Glomerular endothelial cell (primary cell): ENCODE measurements at places on chromosomes 4 and X. TPM values are rescaled to one million over a fixed set of nuclear protein-coding genes. Genes with fewer than 3 reads are reported as not detected.

GRCh38 chr4:12852338-12853307 lies 631.5 kb downstream of the RAB28 start:
- peak; percentile 27 for DNase-seq

GRCh38 chrX:123685232-123685631 lies 47.6 kb downstream of the THOC2 start:
- DNase-seq: no peak

DNA sequence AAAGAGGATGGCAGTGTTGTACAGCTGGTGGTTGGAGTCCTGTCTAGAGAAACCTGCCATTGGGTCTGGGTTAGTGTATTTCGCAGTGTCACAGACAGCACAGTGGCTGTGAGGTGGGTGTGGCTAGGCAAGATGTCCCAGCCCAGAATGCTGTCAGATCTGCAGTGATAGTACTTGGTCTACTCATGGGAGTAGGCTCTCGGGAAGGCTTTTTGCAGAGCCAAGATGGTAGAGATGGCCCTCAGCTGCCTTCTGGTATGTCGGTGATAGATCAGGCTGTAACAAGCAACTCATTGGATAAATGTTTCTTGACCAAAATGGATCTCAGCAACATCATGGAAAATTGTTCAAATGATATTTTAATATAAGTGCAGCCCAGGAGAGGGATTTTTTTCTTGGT lies 84.3 kb upstream of the WDR1 start:
- DNase-seq: no peak

- DNase-seq: no peak
Measured at GRCh38 chrX:39897741-39898097, 200.0 kb downstream of the BCOR start.

DNA sequence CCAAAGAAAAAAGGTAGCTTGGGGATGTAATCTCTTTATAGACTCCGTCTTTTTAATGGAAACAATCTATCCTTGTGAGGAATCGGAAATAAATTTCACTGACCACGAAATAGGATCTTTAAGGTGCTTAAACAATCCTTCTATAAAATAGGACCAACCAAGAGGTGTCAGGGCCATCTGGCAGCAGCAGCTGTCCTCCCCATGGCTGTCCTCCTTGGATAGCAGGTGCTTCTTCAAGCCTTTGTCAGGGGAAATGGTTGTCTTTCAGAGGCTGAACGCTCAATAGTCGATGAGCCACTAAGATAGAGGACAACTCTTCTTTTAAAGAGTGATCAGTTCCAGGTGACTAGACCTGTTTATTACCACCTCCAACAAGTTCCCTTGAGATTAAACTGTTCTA lies 231.0 kb downstream of the ADGRL3 start:
- no peak for DNase-seq

DNA sequence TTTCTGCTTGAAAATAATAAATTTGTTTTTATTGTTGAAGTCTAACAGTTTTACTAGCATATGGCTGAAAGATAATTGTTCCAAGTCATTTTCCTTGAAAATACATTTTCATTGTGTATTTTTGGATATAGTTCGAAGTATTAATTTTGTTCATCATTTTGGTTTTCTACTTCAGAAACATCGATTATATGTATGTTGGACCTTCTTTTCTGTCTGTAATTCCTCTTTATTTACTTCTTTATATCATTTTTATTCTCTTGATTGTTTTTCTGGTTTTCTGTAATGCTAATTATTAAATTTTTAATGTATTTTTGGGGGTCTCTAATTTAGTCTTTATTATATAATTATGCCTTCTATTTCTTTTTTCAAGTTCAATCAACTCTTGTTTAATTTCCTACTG lies 407.1 kb upstream of the FRG1 start:
- DNase-seq: no peak

- DNase-seq: no peak
Measured at GRCh38 chrX:17005712-17006368, 59.4 kb downstream of the REPS2 start.

GRCh38 chr4:147633113-147633512 lies 15.9 kb downstream of the TMEM184C start:
- DNase-seq: no peak

GRCh38 chrX:2463973-2464676 lies 36.7 kb downstream of the DHRSX start:
- no peak for DNase-seq

- DNase-seq: peak; percentile 44
Measured at GRCh38 chr4:5812506-5813229, 80.2 kb downstream of the CRMP1 start.

GRCh38 chr4:10117359-10118047 lies 904 bp upstream of the WDR1 start:
- no peak for DNase-seq

DNA sequence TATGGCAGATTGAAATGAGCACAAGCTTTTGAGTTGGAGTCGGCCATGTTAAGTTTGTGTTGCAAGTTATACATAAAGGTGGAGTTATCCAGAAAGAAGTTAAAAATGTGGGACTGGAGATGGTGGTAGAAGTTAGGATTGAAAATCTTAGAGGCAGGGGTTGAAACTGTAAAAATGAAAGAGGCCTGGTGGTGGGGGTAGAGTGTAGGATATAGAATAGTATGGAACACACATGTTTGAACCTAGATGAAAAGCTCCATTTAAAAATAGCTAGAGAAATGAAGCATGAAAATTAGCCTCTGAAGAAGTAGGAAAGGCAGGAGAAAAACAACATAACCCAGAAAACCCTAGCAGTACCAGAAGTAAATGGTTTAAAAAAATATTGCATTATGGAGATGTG lies 131.8 kb upstream of the ENPEP start:
- no peak for DNase-seq

- no peak for DNase-seq
Measured at GRCh38 chr4:100929135-100929534, 411.3 kb upstream of the EMCN start.

- DNase-seq: no peak
Measured at GRCh38 chr4:108581083-108581482, 39.3 kb upstream of the RPL34 start.

GRCh38 chr4:183099537-183100297 lies 660 bp downstream of the WWC2 start:
- no peak for DNase-seq

- DNase-seq: peak; percentile 23
Measured at GRCh38 chrX:153381684-153382532, 19.2 kb downstream of the PNMA6E start.

- DNase-seq: no peak
Measured at GRCh38 chr4:8871417-8872401, at the start of gene HMX1. Gene HMX1 (minus strand): TSS chr4:8871839. CDS start chr4:8871614, 225 bp downstream.

- DNase-seq: no peak
Measured at GRCh38 chr4:155609455-155610059, 57.1 kb upstream of the GUCY1A1 start.

- DNase-seq: no peak
Measured at GRCh38 chr4:24121395-24122175, 231.7 kb upstream of the PPARGC1A start.

- DNase-seq: no peak
Measured at GRCh38 chrX:13427441-13428052, 107.7 kb upstream of the ATXN3L start.

- DNase-seq: no peak
Measured at GRCh38 chr4:29319663-29320340, 1400.4 kb upstream of the PCDH7 start.

DNA sequence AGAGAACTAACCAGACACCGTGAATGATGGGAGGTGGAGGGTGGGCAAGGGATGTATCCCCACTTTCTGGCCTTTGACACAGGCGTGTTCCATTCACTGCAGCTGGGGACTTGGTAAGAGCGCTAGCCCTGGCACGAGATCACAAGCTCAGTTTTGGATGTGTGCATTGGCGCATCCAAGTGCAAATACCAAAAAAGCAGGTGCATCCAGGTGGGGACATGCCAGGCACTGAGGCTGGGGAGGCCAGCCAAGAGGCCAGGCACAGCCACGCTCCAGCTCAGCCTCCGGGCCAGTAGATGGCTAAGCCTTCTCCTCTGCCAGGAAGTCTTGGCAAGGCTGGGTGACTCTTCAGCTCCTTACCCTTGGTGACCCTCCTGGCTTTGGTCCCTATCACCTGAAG lies 4.4 kb upstream of the ZFP92 start:
- no peak for DNase-seq

DNA sequence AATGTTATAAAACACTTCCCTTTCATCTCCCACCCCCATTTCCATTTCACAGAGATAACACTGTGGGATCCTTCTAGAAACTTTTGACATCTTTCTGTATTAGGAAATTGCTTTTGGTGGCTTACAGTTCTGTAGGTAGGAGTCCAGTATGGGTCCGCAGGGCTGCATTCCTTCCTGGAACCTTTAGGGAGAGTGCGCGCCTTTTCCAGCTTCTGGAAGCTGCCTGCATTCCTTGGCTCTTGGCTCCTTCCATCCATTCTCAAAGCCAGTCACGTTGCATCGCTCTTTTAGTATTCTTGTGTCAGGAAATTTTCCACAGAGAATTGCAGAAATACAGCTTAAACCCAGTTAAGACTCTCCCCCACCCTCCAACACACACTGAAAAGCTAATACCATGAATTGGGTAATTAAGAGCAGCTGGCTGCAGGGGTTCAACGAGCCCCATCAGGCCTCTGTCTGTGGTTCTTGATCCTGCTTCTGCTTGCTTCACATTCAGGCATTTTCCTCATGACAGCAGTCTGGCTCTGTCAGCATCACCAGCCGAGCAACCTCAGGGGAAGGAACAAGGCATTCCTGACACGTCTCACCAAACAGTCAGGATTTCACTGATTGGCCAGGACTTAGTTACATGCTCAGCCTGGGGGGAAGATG lies 48.8 kb downstream of the SEPTIN11 start:
- no peak for DNase-seq

DNA sequence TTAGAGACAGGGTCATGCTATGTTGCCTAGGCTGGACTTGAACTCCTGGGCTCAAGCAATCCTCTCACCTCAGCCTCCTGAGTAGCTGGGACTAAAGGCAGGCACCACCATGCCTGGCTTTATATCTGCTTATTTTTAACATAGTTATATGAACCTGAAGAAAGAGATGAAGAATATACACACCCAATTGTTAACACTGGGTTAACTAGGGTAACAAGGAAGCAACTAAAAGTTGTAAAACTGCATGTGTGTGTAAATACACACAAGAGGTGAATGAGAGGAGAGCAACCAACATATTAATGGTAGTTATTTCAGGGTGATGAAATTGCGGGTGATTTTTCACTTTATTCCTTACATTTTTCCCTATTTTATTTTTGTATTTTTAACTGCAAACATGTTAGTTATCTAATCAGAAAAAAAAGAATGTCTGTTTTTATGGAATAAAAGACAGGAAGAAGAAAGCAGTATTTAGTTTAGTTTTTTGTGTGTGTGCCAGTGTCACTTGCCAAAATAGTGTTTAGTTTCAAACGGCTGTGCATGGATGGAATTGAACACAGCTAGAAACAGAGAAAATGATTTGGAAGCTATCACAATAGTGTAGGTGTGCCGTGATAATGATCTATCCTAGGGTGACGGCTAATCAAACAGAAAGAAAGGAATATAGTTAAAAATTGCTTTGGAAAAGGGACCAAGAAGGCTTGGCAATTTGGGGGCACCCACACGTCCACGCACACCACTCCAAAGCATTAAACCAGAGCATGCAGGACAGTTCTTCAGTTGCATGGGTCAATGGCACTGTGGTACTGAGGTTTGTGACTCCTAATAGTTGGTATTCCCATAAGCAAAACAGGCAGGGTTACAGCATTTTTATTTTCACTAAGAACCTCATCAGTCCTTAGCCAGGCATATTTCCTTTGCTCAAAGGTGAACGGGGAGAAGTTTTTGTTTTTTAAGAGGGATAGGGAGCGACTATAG lies 89.1 kb upstream of the KLHL13 start:
- DNase-seq: no peak

GRCh38 chr4:110198049-110198434 lies 373 bp downstream of the ELOVL6 start:
- DNase-seq: no peak

DNA sequence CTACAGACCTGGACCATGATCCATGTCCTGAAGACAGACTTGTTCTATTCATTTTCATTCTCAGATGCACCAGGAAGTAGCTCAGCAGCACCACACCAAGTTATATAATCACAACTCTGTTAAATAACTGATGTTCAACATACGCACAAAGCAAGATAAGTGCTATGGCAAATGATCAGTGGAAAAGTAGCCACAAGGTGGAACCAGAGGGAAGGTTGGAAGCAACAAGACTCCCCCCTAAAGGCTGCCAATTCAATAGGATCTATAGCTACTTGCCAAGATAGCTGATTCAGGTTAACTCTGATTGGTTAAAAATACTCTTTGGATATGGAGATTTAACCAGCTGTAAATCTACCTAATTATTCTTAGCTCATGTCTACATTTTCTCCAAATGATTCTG lies 23.7 kb upstream of the FAM47B start:
- DNase-seq: peak; percentile 20

- no peak for DNase-seq
Measured at GRCh38 chrX:129600981-129601424, 53.8 kb downstream of the APLN start.

GRCh38 chr4:93878566-93878965 lies 50.0 kb downstream of the ATOH1 start:
- DNase-seq: no peak

- DNase-seq: no peak
Measured at GRCh38 chr4:102151696-102152095, 193.6 kb downstream of the SLC39A8 start.

- DNase-seq: no peak
Measured at GRCh38 chr4:13461191-13461905, 22.8 kb downstream of the RAB28 start.

DNA sequence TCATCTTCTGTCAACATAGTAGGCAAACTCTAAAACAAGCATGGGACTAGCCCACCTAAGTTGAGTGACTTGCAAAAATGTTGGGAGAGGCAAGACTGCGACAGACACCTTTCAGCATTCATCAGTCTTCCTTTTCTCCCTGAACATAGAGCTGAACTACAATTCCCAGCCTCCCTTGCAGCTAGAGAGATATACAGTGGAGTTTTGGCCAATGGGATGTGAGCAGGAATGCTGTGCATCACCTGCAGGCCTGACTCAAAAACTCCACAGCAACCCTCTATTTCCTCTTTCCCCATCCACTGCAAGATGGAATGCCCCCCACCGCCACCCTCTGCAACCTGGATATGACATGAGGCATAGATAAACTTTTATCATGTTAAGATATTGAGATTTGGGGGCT lies 66.5 kb downstream of the PDHA1 start:
- no peak for DNase-seq

GRCh38 chr4:163523791-163524365 lies 29.4 kb downstream of the TMA16 start:
- DNase-seq: no peak

GRCh38 chr4:145956288-145956890 lies 17.8 kb upstream of the ZNF827 start:
- no peak for DNase-seq

GRCh38 chrX:69262036-69262936 lies 97.0 kb upstream of the PJA1 start:
- DNase-seq: no peak

- DNase-seq: no peak
Measured at GRCh38 chrX:20523626-20524312, 257.1 kb upstream of the RPS6KA3 start.

The PDCL2 gene
- total RNA-seq: not detected in 2 replicates

The GPRASP2 gene
- total RNA-seq: 14.5 and 15.1 TPM in 2 replicates

The EGF gene
- 0.10 and 0.41 TPM in 2 replicates for total RNA-seq

The UBL4A gene
- 41.1 TPM in 2 replicates for total RNA-seq

The TRIM2 gene
- 9.9 and 21.2 TPM in 2 replicates for total RNA-seq

The UGT2A1 gene
- total RNA-seq: not detected in 2 replicates

The UNC5C gene
- total RNA-seq: 2.2 and 2.8 TPM in 2 replicates

The ADH7 gene
- total RNA-seq: not detected in 2 replicates

The ENPP6 gene
- 0.76 TPM in 1 of 2 replicates, not detected in the other for total RNA-seq

The MAP3K15 gene
- total RNA-seq: not detected in 2 replicates
